ENCODE measurements at places on chromosomes 11 and 22. TPM values are rescaled to one million over a fixed set of nuclear protein-coding genes. Genes with fewer than 3 reads are reported as not detected.

Gene SAA4
- not detected for total RNA-seq

Gene TNNT3
- 30.7 TPM for total RNA-seq

Gene ABTB2
- total RNA-seq: 24.7 TPM

Gene BATF2
- total RNA-seq: 1.3 TPM

Gene TSGA10IP
- not detected for total RNA-seq

Gene C11orf87
- total RNA-seq: 0.14 TPM

Gene CDC45
- 0.77 TPM for total RNA-seq

Gene CRYBA4
- total RNA-seq: not detected

Gene KCNJ5
- 5.4 TPM for total RNA-seq

Gene BBOX1
- total RNA-seq: not detected

Gene DDI1
- not detected for total RNA-seq

Gene GSTT2B
- 4.9 TPM for total RNA-seq

- no peaks in the 10 kb centered on the region for H3K36me3 ChIP-seq
- DNase-seq: no peak
- H3K27me3 ChIP-seq: no peaks in the 10 kb centered on the region
- peaks cover 34% of the 10 kb centered on the region for H3K4me1 ChIP-seq
- no peak overlapping the region for H3K27ac ChIP-seq
- H3K4me3 ChIP-seq: no peak overlapping the region
These were observed 32.1 kb downstream of the FAM168A start for GRCh38 chr11:73565804-73566203.

- H3K27ac ChIP-seq: peak overlapping the region; percentile 90
- peak; percentile 87 for DNase-seq
- H3K36me3 ChIP-seq: no peaks in the 10 kb centered on the region
- peak overlapping the region; percentile 35 for H3K4me3 ChIP-seq
- peaks cover 8% of the 10 kb centered on the region for H3K27me3 ChIP-seq
- H3K4me1 ChIP-seq: peaks cover 38% of the 10 kb centered on the region
These were observed 18.1 kb upstream of the EFCAB6 start for GRCh38 chr22:43829904-43830851.

DNA sequence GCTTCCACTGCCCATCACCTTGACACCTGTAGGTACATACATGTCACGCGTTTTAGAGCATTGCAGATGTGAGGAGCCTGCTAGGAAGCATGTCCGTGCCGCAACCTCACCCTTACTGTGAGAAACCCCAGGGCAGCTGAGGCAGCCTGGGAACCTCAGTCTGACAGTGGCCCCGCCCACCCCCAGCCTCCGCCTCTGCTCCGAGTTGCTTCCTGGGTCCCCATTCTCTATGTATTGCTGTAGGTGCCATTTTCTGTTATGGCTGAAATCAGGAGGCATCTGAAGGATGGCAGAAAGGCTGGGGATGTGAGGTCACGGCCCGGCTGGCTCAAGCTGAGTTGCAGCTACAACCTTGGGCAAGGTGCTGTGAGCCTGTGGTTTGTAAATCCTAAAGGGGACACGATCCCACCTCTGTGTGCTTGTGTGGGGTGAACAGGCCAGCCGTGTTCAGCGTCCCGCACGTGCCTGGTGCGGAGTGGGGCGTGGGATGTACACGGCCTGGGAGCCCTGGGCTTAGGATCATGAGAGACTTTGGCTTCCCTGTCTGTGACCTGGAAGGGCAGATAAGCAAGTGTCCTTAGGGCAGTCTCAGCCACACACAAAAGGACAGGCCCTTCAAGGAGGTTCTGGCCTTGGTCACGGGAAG is 102.7 kb downstream of the PHF21B start:
- no peaks in the 10 kb centered on the region for H3K36me3 ChIP-seq
- H3K4me1 ChIP-seq: no peaks in the 10 kb centered on the region
- peaks cover 31% of the 10 kb centered on the region for H3K27me3 ChIP-seq

DNA sequence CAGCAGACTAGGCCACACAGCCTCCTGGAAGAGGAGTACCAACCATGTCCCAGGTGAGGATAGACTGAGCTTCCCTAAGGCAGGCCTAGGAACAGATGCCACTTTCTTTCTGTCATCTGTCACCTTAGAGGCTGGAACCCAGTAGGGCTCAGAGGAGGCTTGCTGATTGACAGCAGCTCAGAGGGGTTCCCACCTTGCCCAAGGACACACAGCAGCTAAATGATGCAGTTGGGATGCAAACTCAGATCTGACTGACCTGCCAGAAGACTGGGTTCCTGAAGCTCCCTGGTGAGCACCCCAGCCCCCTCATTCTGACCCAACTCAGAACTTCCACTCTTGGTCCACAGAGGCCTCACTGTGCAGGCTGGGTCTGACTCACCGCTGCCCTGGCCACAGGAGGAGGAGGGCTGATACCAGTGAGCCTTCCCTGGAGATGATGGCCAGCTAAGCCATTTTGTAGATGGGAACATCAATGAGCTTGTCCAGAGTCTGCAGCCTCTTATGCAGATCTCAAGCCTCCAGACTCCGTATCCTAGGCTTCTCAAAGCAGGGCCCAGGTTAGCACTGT is 14.0 kb downstream of the CAPN5 start:
- no peaks in the 10 kb centered on the region for H3K36me3 ChIP-seq
- no peak for DNase-seq
- H3K4me3 ChIP-seq: no peak overlapping the region
- H3K4me1 ChIP-seq: peaks cover 16% of the 10 kb centered on the region

GRCh38 chr22:25656724-25657123 is 85.3 kb upstream of the MYO18B start:
- no peak overlapping the region for H3K4me3 ChIP-seq
- no peaks in the 10 kb centered on the region for H3K27me3 ChIP-seq
- H3K4me1 ChIP-seq: peaks cover 17% of the 10 kb centered on the region
- DNase-seq: no peak

GRCh38 chr11:71333473-71333872 is 81.1 kb upstream of the SHANK2 start:
- H3K4me1 ChIP-seq: no peaks in the 10 kb centered on the region
- H3K27ac ChIP-seq: no peak overlapping the region
- DNase-seq: no peak
- H3K36me3 ChIP-seq: no peaks in the 10 kb centered on the region
- peaks cover 69% of the 10 kb centered on the region for H3K27me3 ChIP-seq

DNA sequence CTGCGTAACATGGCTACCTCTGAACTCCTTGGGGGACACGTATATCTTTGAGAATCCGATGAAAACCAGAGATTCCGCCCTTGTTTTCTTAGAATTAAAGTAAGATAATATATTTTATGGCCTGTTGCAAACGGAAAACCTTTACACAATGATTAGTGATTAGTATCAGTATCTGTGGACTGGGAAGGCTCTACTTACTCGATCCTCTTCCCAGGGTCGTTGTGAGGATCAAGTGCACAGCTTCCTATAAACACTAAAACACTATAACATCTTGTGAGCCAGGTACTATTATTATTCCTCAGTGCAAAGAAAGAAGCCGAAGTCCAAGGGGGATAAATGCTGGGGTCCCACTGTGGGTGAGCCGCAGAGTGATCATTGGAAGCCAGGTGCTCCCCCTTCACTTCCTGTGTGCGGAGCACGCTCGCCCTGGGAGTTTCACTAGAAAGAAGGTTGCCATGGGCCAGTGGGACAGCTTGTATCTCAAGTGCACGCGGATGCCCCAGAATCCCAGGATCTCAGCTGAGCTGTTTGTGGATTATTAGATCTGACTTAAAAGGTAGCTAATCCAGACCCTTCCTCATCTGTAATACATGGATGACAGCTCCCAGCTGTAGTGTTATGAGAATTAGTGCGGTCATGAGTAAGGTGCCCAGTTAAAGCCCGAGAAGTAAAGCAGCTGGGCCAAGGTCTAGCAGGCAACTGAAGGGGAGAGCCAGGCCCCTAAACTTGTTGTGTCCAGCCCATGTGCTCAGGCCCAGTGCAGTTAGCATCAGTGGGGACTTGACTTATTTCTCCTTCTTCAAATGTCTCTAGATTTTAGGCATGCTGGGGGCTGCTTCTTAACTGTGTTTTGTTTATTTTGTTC is 839 bp downstream of the CBY1 start:
- H3K4me1 ChIP-seq: peaks cover 33% of the 10 kb centered on the region
- no peaks in the 10 kb centered on the region for H3K27me3 ChIP-seq
- H3K36me3 ChIP-seq: no peaks in the 10 kb centered on the region
- H3K4me3 ChIP-seq: peak overlapping the region; percentile 99
- peak overlapping the region; percentile 96 for H3K27ac ChIP-seq

GRCh38 chr11:103594283-103594682 is 442.2 kb upstream of the DDI1 start:
- no peak for DNase-seq
- no peak overlapping the region for H3K4me3 ChIP-seq
- no peaks in the 10 kb centered on the region for H3K4me1 ChIP-seq
- H3K27me3 ChIP-seq: no peaks in the 10 kb centered on the region

DNA sequence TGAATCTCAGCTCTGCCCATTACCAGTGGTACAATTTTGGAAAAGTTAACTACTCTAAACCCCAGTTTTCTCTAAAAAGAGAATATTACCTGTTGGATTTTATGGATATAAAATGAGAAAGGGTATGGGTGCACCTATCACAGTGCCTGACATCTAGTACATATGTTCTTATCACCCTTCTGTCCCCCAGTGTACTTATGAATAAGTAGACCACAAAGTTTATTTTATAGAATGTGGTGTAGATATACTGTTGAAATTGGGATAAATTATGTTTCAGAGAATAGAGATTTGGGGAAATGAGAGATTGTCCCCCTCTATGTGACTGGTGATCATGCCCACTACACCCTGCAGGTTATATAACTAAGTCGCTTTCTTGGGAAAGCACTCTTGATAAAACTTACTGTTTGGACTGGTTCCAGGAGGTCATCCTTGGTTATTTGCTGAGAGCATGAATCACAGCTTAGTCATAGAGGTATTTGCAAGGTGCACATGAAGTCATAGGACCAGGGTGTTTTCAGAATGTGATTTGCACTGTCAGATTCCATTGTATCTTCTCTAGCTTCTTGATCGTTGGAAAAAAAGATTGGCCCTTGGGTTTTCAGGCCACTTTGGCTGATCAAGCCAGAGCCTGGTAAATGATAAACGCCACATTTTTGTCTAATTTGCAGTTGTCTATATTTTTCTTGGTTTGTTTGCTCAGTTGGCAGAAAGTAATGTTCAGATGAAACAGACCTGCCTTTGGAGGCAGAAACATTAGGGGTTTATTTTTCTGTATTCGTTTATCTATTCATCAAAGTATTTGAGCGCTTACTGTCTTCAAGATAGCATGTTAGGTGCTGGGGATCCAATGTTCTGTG is 21.3 kb downstream of the STX3 start:
- peaks cover 30% of the 10 kb centered on the region for H3K36me3 ChIP-seq
- no peak overlapping the region for H3K27ac ChIP-seq
- H3K4me1 ChIP-seq: peaks cover 46% of the 10 kb centered on the region
- H3K27me3 ChIP-seq: no peaks in the 10 kb centered on the region

- peak overlapping the region; percentile 66 for H3K4me3 ChIP-seq
- no peaks in the 10 kb centered on the region for H3K27me3 ChIP-seq
- peaks cover 20% of the 10 kb centered on the region for H3K4me1 ChIP-seq
- DNase-seq: peak; percentile 29
- H3K36me3 ChIP-seq: no peaks in the 10 kb centered on the region
These were observed 25.6 kb downstream of the YWHAH start for GRCh38 chr22:31969789-31970489.

DNA sequence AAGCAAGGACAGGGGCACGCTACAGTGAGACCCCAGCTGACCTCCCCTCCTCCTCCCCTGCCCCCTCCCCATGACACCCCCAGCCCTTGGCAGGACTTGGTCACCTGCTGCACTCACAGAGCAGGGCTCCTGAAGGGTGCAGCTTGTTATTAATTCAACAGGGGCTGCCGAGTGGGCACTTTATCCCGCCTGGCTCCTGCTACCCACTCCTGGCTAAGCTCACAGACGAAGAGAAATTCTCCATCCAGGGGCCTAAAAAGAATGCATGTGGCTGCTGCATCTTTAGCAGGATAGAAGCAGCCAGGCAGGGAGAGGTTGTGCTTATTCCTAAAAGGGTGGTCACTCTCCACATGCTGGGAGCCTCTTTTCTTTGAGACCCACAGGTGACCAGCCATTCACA is 40.3 kb downstream of the GALNT18 start:
- peaks cover 99% of the 10 kb centered on the region for H3K4me1 ChIP-seq
- H3K27ac ChIP-seq: peak overlapping the region; percentile 88
- no peak overlapping the region for H3K4me3 ChIP-seq

GRCh38 chr11:133385781-133386180 is 146.5 kb downstream of the OPCML start:
- H3K4me3 ChIP-seq: no peak overlapping the region
- DNase-seq: no peak
- H3K27me3 ChIP-seq: peaks cover 39% of the 10 kb centered on the region
- H3K4me1 ChIP-seq: peaks cover 19% of the 10 kb centered on the region

GRCh38 chr11:86152006-86152862 is 83.3 kb upstream of the PICALM start:
- no peaks in the 10 kb centered on the region for H3K27me3 ChIP-seq
- H3K4me1 ChIP-seq: peaks cover 25% of the 10 kb centered on the region
- H3K36me3 ChIP-seq: no peaks in the 10 kb centered on the region
- H3K27ac ChIP-seq: peak overlapping the region; percentile 72
- DNase-seq: no peak

DNA sequence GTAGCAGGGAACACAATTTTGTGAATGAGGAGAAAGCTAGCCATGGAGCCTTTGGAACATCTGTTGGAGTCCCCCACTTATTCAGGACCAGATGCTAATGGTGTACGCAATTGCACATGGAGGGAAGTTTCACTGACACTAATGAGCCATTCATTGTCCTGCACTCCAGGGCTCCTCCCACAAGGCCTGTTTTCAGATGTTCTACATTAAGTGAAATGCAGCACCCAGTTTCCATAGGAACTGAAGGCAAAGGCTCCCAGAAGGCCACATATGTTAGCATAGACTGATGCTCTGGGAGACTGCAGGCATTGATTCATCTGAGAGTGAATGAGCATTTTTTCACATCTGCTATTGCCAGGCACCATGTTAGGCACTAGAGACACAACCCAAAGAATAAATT is 399.5 kb downstream of the ETS1 start:
- DNase-seq: no peak
- no peak overlapping the region for H3K4me3 ChIP-seq
- peaks cover 7% of the 10 kb centered on the region for H3K4me1 ChIP-seq
- H3K27ac ChIP-seq: no peak overlapping the region

Measured in left ventricle myocardium inferior (tissue), 1 donor.